ENCODE measurements at places on chromosomes 7 and 10.

- no peak for DNase-seq
These were observed 31.1 kb upstream of the ABCA13 start for GRCh38 chr7:48140001-48140681.

- DNase-seq, result no peak
These were observed 3.1 kb downstream of the STRA8 start for GRCh38 chr7:135236727-135237126.

GRCh38 chr10:47451998-47452494 is 31.9 kb downstream of the ANXA8 start:
- no peak for DNase-seq

GRCh38 chr7:17770710-17771375 is 169.5 kb downstream of the SNX13 start:
- DNase-seq, result no peak

- no peak for DNase-seq
These were observed 90.1 kb downstream of the PCDH15 start for GRCh38 chr10:54710918-54711317.

DNA sequence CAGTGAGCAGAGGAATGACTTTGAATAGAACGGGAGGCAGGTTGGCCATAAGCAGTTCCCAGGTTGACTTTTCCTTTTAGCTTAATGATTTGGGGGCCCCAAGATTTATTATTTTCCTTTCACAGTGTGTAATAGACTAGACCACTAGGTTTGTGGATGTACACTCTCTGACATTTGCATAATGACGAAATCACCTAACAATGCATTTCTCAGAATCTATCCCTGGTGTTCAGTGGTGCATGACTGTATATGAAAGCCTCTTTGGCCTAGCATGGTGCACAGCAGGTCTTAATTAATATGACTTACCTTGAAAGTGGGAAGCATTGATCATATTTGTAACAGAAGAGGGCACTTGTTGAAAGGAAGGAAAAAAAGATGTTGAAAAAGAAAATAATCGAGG is 761.9 kb downstream of the TYW1 start:
- no peak for DNase-seq

DNA sequence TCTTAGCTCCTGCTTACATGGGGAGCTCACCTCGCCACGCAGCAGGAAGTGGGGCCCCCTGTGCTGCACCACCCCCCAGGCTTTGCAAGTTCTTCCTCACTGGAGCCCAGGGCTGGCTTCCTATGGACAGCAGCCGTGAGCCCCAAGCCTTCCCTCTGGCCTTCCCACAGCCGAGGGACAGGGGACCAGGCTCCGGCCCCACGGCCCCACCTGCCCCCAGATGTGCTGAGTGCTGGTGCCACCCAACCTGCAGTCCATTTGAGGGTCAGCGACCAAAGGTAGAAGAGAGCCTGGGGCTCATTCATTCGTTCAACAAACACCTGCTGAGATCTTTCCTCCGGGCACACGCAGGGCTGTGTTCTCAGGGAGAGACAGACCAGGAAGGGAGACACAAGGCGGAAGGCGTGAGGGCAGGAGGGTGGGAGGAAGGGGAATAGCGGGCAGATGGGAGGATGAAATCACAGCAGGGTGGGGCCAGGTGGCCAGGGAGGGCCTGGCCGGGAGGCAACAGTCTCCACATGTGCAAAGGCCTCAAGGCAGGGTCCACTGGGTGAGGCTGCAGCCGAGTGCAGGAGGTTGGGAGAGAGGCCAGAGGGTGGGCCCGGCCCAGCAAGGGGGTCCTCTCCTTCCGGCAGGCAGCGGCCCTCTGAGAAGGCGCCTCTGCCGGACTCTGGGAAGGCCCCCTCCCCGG is 100.1 kb downstream of the FOXL3 start:
- no peak for DNase-seq

DNA sequence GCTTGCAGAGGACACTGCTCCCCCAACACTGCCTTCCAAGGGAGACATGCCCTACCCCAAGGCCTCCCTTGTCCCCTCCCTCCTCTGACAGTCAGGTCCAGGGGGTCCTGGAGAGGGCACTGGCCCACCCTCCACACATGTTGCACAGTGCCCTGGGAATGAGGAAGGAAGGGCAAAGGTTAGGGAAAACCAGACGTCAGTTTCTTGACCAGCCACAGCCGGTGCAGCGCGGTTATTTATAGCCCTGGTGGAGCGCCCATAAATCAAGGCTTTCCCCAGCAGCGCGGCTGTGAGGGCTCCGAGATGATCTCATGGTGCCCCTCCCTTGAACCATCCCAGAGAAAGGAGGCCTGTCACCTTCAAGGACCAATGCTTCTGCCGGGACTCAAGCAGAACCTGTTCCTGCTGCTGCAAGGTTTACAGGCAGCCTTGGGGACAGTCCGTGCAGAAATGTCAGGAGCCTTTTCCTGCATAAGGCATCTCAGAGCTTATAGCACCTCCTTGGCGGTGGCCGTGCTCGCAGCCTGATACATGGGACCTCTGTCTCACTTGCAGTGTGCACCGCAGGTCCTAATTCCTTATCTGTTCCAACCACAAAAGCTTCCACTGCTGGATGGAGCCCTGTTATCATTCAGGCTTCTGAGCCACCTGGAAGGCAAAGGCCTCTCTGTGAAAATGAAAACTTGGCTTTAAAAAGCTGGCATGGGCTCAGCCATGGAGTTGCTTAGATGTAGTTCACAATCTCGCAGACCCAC is 127.3 kb downstream of the LHPP start:
- no peak for DNase-seq

DNA sequence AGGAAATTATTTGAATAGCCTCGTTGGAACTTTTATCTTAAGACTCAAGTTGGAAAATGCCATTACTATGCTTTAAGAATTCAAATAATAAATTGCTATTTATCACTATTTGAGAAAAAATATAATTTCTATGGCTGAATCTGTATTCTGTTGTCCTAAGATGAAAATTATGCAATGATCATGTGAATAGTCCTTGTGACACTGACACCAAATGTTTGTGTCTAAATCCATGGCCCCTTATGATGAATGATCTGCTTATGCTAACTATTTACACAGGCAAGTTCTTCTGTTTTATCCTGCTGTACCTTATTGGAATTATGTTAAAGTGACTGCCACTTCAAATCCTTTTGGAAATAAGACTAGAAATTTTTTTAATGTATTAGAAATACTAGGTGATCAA is 208.7 kb downstream of the DOCK4 start:
- DNase-seq, result no peak

All from activated naive CD4-positive, alpha-beta T cell (primary cell).